ENCODE measurements at places on chromosomes 7 and 10. TPM values are rescaled to one million over a fixed set of nuclear protein-coding genes. Genes with fewer than 3 reads are reported as not detected.

Gene GPR15LG
- not detected for total RNA-seq

Gene HDAC9
- 5.2 TPM for total RNA-seq

Gene NUDT13
- total RNA-seq, result 1.3 TPM

Gene INSYN2A
- total RNA-seq, result not detected

Gene IFRD1
- 57.4 TPM for total RNA-seq

Gene ABCB8
- 19.0 TPM for total RNA-seq

Gene CACNA2D1
- total RNA-seq, result not detected

Gene CYP2C19
- total RNA-seq, result not detected

Gene CUZD1
- 1.2 TPM for total RNA-seq
